ENCODE measurements at places on chromosomes 13 and 19.
A peak's percentile ranks its signal among the peaks of the same experiment; 100 is the strongest.

GRCh38 chr13:27266917-27267316, 3.7 kb upstream of the RASL11A start:
- no peak for DNase-seq

DNA sequence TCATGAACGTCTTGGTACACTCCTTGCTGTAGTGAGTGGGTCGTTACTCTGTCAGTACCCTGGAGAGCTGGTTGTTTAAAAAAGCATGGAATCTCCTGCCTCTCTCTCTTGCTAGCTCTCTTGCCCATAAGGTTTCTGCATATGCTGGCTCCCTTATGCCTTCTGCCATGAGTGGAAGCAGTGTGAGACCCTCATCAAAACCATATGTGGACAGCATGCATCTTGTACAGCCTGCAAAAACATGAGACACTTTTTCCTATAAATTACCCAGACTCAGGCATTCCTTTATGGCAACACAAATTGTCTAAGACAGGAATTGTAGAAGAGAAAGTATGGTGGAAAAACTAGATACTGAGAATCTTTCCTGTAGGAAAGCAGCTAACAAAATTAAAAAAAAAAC, 516.3 kb downstream of the SLITRK6 start:
- no peak for DNase-seq

DNA sequence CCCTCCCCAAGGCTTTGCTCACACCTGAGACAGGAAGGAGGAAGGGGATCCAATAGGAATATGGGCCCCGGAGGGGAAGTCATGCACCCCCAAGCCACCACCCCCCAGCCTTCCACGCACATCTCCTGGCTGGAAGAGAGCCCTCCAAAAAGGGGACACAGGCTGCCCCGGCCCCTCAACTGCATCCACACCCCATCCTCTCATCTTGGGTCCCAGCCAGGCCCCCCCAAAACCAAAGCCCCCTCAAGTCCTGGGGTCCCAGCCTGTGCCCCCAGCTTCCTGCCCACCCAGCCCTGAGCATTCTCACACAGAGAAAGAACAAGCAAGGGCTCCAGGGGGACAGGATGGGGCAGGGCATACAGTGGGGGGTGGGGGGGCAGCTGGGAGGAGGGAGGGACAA, 12.1 kb downstream of the SMIM24 start:
- DNase-seq, result no peak

DNA sequence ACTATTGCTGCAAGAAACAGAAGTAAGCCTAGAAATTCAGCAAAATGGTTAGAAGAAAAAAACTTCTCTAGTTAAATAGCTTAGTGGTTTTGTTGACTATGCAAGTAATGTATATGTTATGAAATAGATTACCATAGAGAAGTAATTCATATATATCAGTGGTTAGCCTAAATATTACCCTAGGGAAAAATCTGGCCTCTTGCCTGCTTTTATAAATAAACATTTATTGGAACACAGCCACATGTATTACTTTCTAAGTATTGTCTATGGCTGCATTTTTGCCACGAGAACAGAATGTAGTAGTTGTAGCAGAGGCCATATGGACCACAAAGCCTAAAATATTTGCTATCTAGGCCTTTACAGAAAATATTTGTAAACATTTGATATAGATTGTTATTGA, 1471.7 kb upstream of the PRR20A start:
- no peak for DNase-seq

DNA sequence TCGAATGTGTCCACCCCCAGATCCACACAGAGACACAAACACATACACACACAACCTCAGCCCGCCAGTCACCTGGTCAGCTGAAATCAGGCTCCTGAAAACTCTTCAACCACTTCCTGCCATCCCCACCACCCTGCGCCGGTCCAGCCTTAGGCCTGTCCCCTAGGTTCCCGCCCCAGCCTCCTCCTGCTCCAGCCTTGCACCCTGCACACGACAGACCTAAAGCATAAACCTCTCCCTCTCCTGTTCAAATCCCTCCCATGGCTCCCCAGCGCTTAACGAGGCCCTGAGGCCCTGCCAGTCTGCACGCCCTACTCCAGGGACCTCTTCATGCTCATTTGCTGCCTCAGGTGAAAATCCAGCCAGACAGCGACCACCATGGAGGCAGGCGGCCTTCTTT, 7.1 kb downstream of the PNMA8B start:
- DNase-seq, result no peak

GRCh38 chr13:114064450-114065140, 67.8 kb downstream of the RASA3 start:
- no peak for DNase-seq

DNA sequence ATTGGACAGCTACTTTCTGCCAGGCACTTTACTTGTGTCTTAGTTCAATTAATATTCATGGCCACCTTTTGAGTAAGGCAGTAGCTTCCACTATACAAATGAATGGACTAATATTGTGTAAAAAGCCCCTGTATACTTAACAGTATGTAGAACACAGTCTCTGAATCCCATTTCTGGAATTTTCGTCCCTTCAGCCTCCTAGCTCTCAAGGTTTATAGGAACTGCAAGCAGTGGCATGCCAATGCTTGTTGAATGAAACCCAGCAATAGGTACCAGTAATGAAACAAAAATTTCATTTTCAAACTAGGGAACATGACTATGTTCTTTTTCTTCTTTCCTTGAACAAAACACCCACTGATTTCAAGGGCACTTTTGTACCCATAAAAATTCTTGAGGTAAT, 361.6 kb downstream of the TDRD3 start:
- no peak for DNase-seq

- DNase-seq, result no peak
Observed at GRCh38 chr13:71115301-71115700, 751.7 kb downstream of the DACH1 start.

- no peak for DNase-seq
Observed at GRCh38 chr19:28066988-28067387, 1146.0 kb downstream of the UQCRFS1 start.

DNA sequence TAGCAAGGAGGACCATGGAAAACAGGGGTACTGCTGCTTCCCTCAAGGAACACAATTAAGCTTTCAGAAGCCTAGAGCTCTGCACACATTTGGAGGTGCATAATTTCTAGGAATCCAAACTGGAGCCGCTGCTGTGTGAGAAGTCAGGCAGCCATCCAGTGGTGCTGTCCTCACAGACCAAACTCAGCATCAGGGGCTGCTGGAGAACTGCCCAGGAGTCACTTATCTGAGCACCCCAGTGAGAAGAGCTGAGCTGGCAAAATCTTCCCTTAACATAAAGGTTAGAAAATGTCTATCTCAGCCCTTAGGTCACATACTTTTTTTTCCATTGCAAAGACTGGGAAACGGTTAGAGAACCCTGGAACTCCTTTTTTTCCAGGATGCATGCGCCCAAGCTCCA, 72.8 kb downstream of the ATP7B start:
- DNase-seq, result no peak

GRCh38 chr13:90197722-90198121, 1149.8 kb upstream of the MIR17HG start:
- DNase-seq, result no peak

- DNase-seq, result peak; percentile 62
Observed at GRCh38 chr13:66264971-66265370, 965.2 kb downstream of the PCDH9 start.

- DNase-seq, result no peak
Observed at GRCh38 chr13:33202644-33203169, 82.8 kb downstream of the STARD13 start.

DNA sequence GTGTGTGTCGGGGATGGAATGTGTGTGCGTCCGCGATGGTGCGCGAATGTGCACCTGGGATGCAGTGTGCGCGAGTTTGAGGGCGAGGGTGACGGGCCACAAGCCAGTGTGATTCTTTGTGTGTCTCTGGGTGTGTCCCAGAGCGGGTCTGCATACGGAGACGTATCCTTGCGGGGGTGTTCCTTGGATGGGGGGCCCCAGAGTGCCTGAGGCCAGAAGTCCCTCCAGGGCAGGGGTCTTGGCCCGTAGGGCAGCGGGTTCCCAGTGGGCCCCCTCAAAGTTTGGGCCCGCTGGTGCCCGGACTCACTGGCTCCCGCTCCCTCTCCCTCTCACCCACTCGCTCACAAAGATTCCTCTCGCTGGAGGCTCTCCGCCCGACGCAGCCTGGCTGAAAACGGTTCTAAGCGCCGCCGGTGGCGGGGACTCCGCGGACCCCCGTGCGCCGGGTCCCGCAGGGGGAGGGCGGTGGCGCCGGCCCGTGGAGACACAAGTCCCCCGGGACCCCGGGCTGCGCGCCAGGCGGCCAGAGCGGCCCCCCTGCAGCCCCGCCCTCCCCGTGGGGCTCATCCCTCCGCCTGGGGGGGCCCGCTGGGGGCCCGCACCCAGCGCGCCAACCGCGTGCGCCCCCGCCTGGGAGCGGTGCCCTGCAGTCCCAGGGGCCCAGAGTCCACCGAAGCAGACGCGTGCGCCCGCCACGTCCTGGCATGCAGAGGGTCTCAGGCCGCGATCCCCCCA, 886 bp downstream of the CRLF1 start:
- no peak for DNase-seq

GRCh38 chr19:17872251-17873001, 681 bp downstream of the SLC5A5 start:
- no peak for DNase-seq

DNA sequence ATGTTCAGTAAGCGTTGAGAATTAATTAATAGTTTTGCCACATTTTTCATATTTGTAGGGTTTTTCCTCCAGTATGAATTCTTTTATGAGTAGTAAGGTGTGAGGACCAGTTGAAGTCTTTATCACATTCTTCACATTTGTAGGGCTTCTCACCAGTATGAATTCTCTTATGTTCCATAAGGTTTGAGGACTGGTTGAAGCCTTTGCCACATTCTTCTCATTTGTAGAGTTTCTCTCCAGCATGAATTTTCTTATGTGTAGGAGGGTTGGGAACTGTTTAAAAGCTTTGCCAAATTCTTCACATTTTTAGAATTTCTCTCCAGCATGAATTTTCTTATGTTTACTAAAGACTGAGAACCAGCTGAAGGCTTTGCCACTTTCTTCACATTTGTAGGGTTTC, 40.3 kb downstream of the ZNF208 start:
- no peak for DNase-seq

DNA sequence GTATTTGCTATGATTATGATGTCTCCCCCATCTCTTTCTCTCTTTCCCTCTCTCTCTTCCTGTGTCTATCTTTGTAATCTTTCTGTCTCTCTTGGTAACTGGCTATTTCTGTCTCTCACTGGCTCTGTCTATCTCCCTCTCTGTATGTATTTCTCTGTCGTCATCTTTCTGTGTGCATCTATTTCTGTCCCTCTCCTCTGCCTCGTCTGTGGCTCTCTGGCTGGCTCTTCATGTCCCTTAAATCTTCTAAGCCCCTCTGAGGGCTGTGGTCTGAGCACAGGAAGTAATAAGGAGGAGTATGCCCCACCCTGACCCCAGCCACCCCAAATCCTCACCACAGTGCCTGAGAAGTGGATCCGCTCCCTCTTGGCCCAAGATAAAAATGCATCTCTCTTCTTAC, 104.4 kb downstream of the DNAJC15 start:
- peak; percentile 91 for DNase-seq

- peak; percentile 32 for DNase-seq
Observed at GRCh38 chr19:47663911-47664771, 49.1 kb upstream of the EHD2 start.

GRCh38 chr19:17215127-17215971, at the start of gene USE1:
Gene USE1 (plus strand): TSS chr19:17215357. CDS start chr19:17215406, 49 bp downstream.
- DNase-seq, result peak; percentile 94

DNA sequence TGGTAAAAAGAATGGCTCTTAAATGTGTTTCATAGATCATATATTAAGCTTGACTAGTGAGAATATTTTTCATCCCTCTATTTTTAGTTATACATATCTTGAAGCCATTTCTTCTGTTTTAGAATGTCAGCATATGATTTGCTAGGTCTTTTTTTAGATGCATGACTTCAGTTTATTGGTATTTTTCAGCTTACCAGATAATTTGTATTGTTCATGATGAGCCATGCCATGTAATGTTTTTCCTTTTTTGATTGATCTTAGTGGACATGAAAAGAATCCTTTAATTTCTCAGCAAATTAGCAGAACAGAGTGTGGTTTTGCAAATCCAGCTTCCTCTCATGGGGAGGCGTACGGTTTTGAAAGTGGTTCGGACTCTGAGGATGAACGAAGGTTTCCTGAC, 168.5 kb downstream of the LMO7 start:
- DNase-seq, result no peak

- no peak for DNase-seq
Observed at GRCh38 chr19:397941-398706, 10.8 kb downstream of the C2CD4C start.

- DNase-seq, result no peak
Observed at GRCh38 chr19:42419309-42419708, 7.9 kb downstream of the LIPE start.

DNA sequence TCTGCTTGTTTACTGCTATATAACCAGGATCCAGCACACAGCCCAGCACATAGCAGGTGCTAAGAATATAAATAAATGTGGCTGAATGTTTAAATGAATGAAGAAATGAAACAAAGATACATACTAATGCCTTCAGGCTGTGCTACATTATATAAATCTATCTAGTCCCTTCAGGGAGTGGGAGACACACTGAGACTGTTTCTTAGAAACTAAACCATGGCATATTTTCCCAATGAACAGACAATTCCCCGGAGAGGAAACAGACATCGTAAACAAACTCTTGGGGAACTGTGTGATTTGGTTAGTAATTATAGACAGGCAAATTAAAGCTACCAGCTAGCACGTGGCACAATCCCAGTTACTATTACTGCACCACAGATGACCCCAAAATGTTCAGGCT, 9.7 kb upstream of the FEM1A start:
- DNase-seq, result peak; percentile 67

DNA sequence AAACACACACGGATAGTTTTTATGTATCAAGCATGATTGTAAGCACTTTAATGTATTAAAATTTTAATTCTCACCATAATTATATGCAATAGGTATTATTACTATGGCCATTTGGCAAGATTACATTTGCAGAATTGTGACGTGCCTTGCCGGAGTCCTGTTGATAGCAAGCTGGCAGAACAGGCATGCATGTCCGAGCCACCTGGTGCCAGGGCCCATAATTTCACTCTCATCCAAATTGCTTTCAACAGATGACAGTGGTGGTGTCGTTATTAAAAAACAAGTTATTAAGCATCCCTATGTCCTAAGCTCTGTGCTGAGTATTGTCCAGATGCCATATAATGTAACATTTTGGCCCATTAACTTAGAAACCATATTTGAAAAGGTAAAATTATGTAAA, 374.3 kb downstream of the FOXO1 start:
- peak; percentile 14 for DNase-seq

GRCh38 chr13:51562011-51562671, 22.1 kb upstream of the WDFY2 start:
- DNase-seq, result no peak

Measured in brain (organoid and tissue), 16 donors.